ENCODE measurements at places on chromosomes 11 and 22.
A peak's percentile ranks its signal among the peaks of the same experiment; 100 is the strongest.

DNA sequence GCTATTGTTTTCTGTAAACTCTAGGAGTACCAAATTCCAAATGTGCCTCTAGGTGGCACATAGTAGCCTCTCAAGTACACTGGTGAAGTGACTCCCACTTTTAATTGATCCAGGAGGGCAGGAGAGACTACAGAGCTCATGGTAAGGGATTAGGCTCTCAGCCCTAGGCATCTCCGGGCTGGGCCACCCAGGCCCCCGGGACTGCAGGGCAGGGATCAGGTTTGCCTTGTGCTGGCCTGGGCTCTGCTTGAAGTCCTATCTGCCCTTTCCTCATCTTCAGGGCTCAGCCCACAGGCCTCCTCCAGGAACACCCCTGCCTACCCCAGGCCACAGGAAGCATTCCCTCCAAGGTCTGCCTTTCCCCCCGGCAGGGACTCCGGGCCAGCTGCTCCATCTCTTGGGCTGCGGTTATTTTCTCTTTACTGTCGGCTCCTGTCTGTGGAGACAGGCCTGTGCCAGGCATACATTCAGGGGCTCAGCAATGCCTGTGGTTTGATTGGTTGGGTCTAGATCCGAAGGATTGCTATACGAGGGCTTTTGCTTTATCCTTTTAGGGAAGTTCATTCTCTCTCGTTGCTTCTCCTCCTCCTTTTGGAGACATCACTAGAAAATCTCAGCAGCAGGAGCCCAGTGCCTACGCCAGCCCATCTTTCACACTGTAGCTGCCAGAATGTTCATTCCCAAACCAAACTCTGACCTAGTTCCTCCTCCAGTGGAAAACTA is 32.8 kb downstream of the PARVA start:
- no peak for DNase-seq

- DNase-seq, result no peak
These were observed 63.7 kb upstream of the EED start for GRCh38 chr11:86180851-86181250.

GRCh38 chr22:26536056-26536761 is 23.9 kb upstream of the TFIP11 start:
- no peak for DNase-seq

- DNase-seq, result no peak
These were observed 16.6 kb downstream of the PLEKHA7 start for GRCh38 chr11:16997624-16998023.

- no peak for DNase-seq
These were observed 4.7 kb downstream of the SCYL1 start for GRCh38 chr11:65529475-65530156.

DNA sequence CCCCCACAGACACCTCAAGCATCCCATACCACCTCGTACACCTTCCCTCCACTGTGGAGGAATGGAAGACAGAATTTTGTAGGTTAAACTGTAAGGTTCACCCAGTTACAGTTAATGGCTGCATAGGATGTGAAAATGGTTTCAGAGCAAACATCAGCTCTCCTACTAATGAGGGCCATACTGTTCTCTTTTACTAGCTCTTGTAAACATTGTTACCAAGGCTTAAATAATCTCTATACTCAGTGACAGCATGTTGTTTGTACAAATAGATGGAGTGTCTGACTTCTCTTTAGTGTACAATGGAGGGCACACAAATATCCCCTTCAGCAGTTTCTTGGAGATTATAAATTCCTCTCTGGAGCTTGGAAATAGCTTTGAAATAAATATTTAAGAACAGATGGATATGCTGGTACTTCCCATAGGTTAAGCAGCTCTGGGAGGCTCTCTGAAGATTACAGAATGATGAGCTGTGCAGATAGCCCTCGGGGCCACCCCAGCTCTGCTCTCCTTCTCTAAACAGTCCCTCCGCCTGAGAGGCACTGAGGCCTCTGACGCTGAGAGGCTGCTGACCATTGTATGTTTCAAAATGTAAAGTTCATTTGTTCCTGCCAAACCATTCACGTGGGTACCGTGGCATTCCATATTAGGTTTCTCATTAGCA is 25.7 kb downstream of the TTC12 start:
- no peak for DNase-seq

DNA sequence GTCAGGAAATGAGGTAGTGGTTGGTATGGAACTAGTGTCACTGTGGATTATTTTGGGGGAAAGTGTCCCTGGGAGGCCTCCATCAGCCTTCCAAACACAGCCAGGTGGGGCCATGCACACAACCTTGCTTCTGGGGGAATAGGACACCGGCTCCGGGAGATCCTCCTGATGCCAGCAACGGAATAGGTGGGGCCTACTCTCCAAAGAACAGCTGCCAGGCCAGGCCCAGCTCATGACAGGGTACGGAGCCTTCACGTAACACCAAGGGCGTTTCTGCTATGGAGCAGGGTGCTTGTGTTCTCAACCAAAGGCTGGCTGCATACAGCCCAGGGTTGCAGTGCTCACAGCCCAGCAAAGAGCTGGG is 30.6 kb upstream of the LINC01488 start:
- no peak for DNase-seq

- no peak for DNase-seq
These were observed 21.9 kb downstream of the NEAT1 start for GRCh38 chr11:65444314-65445051.

GRCh38 chr22:39612811-39613548 is 42.4 kb downstream of the CACNA1I start:
- no peak for DNase-seq

DNA sequence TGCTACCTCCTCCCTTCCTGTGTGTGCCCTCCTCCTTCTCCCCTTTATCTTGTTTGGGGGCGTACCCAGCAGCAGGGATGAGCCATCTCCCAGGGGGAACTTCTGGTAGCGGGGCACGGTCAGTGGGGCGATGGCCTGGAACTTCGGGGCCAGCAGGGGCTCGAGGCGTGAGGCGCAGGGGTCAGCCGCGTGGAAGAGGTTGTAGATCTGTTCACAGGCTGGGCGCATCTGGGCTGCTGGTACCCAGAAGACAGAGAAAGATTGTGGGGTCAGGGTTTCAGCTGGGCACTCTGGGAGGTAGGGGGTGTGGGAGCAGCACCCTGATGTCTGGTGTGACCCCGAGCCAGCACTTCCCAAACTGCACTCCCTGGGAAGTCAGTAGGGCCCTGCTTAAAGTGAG is 9.1 kb downstream of the PITPNM1 start:
- DNase-seq, result no peak

- no peak for DNase-seq
These were observed 393.1 kb downstream of the SOX6 start for GRCh38 chr11:15963266-15963665.

GRCh38 chr22:20576445-20576816 is 69.0 kb downstream of the MED15 start:
- no peak for DNase-seq

DNA sequence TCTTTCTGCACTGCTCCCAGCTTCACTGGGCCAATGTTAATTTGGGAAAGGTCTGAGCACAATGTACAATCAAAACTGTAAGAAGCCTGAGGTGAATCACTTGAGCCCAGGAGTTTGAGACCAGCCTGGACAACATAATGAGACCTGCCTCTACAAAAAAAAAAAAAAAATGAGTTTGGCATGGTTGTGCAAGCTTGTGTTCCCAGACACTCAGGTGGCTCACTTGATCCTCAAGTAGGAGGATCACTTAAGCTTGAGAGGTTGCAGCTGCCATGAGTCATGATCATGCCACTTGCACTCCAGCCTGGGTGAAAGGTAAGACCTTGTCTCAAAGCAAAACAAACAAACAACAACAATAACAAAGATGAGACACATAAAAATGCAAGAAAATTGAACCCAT is 38.6 kb upstream of the SC5D start:
- no peak for DNase-seq

DNA sequence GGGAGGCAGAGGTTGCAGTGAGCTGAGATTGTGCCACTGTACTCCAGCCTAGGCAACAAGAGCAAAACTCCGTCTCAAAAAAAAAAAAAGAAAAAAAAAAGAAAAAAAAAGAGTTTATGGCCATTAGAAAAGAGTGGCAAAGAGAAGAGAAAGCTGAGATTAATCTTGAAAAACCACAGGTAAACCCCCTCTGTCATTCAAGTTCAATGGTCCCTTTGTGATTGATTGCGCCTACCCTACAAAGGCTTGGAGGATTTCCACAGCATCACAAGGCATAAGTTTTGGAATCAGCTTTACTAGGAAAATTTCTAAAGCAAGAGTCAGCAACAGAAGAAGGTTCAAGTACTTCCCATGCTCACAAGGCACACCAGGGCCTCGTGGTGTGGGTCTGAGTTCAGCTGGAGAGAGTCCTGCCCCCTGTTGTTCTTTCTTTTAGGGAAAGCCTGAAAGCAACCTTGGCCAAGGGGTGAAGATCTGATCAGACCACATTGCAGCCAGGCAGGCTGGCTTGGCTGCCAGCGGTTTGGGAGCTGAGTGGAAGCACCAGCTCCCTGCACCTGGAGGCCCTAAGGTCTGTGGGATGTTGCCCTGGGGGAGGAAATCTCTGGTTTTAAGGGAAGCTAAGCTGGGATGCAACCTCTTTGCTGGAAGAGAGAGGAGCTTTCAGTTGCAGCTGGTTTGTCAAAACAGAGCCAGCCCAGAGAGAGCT is 41.8 kb downstream of the SLN start:
- no peak for DNase-seq

GRCh38 chr22:19545935-19546207 is 21.7 kb upstream of the CLDN5 start:
- DNase-seq, result no peak

- no peak for DNase-seq
These were observed 68.9 kb upstream of the HEPHL1 start for GRCh38 chr11:93952082-93952780.

DNA sequence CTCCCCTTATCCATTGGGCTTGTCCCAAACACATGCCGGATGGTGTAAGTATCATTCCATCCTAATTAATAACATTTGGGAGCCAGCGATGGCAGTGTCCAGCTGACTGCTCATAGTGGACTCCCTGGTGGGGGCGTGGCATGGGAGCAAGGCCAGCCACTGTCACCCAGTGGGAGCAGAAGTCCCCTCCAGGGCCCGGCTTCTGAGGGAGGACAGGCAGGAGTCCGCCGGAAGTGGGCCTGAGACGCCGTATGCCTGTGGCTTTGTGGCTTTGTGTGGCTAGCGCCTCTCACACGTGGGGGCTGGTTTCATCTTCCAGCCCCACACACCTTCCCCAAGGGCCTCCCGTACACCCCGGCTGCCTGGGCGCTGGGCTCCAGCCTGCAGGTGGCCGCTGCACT is 124.5 kb downstream of the KCNQ1 start:
- no peak for DNase-seq

GRCh38 chr11:27227736-27228135 is 135.3 kb downstream of the CCDC34 start:
- DNase-seq, result no peak

DNA sequence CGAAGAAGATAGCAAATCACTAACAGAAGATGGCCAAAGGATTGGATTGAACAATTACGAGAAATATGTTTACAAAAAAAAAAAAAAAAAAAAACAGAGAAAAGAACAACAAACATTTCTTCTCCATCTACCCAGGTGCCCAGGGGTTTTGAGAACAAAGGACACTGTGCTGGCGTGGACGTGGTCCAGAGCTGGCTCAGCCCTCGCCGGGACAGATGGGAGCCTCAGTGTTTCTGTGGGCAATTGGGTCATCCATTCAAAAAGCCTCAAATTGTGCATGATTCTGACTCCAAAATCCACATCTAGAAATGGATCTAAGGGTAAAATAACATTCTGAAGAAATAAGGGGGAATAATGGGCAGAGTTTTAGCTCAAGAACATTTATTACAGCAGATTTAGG is 63.1 kb downstream of the DHCR7 start:
- no peak for DNase-seq

- no peak for DNase-seq
These were observed 69.2 kb downstream of the AMOTL1 start for GRCh38 chr11:94837317-94837716.

- DNase-seq, result no peak
These were observed 12.1 kb downstream of the DPP3 start for GRCh38 chr11:66492161-66492865.

DNA sequence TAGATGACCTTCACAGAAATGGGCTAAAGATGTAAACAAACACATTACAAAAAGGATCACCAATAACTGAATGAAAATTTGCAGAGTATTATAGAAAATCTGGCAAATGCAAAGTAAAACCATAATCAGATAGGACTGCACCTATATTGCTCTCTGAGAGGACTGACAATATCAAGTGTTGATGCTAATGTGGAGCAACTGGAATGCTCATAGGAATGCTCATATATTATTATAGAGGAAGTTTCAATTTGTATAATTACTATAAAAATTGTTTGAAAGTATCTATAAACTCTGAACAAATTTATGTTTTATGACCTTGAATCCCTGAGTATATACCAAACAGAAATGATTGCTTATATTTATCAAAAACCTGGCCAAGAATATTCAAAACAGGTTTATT is 18.4 kb upstream of the TEAD1 start:
- no peak for DNase-seq

- peak; percentile 65 for DNase-seq
These were observed 2.5 kb upstream of the NPAS4 start for GRCh38 chr11:66418168-66418985.

- DNase-seq, result no peak
These were observed 34.1 kb downstream of the OTOG start for GRCh38 chr11:17581036-17581731.

DNA sequence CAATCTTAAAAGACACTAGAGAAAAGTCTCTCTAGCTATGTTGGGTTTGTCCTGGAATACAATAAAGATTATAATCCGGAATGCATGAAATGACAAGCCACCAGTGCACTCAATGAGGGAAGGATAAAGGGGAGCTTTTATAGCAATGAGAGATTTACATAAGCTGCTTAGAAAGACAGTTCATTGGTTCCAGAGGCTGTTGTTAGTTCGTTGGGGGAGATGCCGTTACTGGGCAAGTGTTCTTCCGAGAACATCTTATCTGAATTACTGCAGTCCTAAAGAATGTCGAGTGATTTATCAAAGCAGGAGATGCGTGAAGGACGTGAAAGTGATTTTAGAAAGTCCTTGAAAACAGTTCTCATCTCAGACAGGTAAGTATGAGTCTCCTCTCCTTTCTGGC is 33.6 kb downstream of the SYN3 start:
- no peak for DNase-seq

GRCh38 chr11:77413850-77414460 is 59.9 kb downstream of the PAK1 start:
- no peak for DNase-seq

GRCh38 chr11:104127828-104128227 is 36.1 kb downstream of the PDGFD start:
- no peak for DNase-seq

GRCh38 chr11:86765878-86766277 is 34.5 kb upstream of the PRSS23 start:
- DNase-seq, result no peak

DNA sequence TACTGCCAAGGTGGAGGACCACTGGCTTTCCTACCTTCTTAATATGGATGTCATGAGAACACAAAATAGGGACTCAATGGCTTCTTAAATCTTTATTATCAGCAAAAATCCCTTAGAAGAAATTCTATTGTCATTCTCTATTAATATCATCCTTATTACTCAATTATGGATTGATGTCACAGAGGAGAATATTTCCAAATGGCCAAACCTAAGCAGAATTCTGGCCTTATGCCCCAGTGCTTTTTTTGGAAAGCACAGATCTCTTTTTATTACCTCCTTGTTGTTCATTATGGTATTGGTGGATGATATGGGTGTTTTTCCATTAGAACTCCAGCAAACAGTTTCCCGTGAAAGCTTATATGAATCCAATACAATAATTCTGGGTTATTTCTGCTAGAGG is 9.9 kb downstream of the CRTAM start:
- DNase-seq, result no peak

GRCh38 chr11:109892321-109892794 is 200.8 kb upstream of the ZC3H12C start:
- DNase-seq, result no peak
